ENCODE measurements at places on chromosomes 3 and 15.

- no peak for DNase-seq
Measured at GRCh38 chr3:63607716-63608115, 44.8 kb upstream of the SNTN start.

GRCh38 chr3:42166214-42166613 is 75.1 kb downstream of the TRAK1 start:
- no peak for DNase-seq

GRCh38 chr3:123728014-123728413 is 143.2 kb upstream of the HACD2 start:
- DNase-seq = no peak

DNA sequence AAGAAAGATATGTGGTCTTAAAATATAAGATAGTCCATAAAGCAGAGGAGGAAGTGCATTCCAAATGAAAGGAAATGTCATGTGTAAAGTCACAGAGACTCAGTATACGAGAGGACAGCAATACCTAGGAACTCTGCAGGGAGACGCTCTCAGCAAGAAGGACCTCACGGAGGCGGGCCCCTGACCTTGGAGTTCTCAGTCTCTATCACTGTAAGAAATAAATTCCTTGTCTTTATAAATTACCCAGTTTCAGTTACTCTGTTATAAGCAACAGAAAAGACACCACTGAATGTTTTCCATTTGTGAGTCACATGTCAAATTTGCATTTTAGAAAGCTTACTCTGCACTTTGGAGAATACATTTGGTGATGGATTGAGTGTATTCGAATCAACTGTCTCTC is 140.6 kb downstream of the GBE1 start:
- no peak for DNase-seq

GRCh38 chr15:60720493-60721256 is 241.7 kb upstream of the ICE2 start:
- DNase-seq = no peak

GRCh38 chr3:56404884-56405283 is 63.4 kb downstream of the ERC2 start:
- DNase-seq = no peak

GRCh38 chr15:67146875-67147381 is 81.5 kb downstream of the SMAD3 start:
- no peak for DNase-seq

DNA sequence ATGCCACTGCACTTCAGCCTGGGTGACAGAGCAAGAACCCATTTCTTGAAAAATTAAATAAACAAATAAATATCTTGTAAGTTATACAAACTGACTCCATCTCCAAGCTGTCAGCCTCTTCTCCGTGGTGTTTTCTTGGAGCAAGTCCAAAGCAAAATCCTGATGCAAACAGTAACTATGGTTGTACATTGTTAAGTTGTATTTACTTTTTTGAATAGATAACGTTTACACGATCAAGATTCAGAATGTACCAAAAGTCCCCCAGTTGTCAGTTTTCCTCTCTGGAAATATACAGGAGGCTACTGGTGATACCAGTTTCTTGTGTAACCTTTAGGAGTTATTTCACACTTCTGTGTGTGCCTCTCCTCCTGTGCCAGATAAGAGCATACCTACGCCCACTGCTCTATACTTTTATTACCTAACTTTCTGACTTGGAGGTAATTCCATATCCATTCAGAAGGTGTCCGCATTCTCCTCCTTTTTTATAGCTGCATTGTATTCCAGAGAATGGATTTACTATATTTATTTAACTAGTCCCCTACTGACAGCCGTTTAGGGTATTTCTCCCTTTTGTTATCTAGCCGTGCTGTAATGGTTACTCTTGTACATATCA is 14.2 kb downstream of the CMTM7 start:
- DNase-seq = no peak

- DNase-seq = no peak
Measured at GRCh38 chr3:174219738-174220137, 639.4 kb upstream of the NAALADL2 start.

GRCh38 chr3:124007186-124007585 is 15.3 kb upstream of the ROPN1 start:
- DNase-seq = no peak

GRCh38 chr3:150589759-150590158 is 13.4 kb upstream of the SELENOT start:
- no peak for DNase-seq

DNA sequence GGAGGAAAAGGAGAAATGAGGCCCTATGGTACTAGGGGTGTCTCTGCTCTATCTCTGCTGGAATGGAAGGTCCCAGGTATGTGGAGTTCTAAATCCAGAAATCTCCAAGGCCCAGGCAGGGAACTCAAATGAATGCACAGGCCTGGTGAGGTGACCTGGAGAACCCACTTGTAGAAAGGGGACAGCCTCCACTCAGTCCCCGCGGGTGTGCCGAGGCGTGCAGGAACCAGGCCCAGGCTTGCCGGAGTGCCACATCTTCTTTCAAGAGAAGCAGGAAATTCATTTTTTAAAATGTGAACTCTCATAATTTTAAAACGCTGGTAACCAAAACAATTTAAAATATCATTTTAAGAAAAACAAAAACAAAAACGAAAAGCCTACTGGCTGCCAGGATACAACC is 32.2 kb upstream of the ADCY5 start:
- DNase-seq = no peak

- DNase-seq = no peak
Measured at GRCh38 chr3:25604107-25604805, 60.5 kb downstream of the TOP2B start.

GRCh38 chr3:172931746-172932285 is 181.3 kb downstream of the ECT2 start:
- no peak for DNase-seq

- no peak for DNase-seq
Measured at GRCh38 chr15:68299436-68299835, 21.9 kb downstream of the FEM1B start.

DNA sequence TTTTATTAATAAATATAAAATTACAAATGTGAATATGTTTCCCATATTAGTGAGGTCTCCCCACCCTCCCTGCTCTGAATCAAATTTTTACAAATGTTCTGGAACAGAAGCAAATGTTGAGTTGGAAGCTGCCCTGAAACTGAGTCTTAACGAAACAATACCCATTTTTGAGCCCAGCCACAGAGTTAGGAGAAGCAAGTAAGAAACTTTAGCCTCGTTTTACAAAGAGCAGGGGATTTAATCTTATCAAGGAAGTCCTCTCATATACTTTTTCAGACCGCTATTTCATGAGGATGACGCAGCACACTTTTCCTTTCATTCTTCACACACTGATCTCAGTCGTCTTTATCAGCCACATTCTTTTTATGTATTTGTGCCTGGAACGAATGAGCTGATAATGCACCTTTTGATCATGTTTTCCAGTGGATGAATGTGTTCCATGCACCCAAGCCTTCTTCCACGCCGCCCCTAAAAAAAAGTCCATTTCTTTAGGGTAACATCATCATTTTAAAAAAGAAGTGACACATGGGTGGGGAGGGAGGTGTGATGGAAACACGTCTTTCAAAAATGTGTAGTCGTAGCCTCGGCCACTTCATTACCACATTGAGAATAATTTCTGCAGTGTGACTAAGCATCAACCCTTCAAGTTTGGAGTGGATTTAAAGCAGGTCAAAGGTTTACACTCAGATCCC is 48.1 kb downstream of the SETMAR start:
- no peak for DNase-seq

- no peak for DNase-seq
Measured at GRCh38 chr3:14880447-14881106, 61.8 kb downstream of the FGD5 start.

GRCh38 chr15:88621789-88622604 is 857 bp downstream of the AEN start:
- no peak for DNase-seq

GRCh38 chr15:94199725-94200124 is 31.6 kb upstream of the MCTP2 start:
- DNase-seq = no peak
